Forelimb muscle (tissue), 1 donor: ENCODE measurements at places on chromosomes 11 and 22.

- no peak for DNase-seq
Measured at GRCh38 chr11:81007046-81007445, 1566.2 kb upstream of the TENM4 start.

- DNase-seq: no peak
Measured at GRCh38 chr11:119367661-119368120, 13.8 kb downstream of the USP2 start.

DNA sequence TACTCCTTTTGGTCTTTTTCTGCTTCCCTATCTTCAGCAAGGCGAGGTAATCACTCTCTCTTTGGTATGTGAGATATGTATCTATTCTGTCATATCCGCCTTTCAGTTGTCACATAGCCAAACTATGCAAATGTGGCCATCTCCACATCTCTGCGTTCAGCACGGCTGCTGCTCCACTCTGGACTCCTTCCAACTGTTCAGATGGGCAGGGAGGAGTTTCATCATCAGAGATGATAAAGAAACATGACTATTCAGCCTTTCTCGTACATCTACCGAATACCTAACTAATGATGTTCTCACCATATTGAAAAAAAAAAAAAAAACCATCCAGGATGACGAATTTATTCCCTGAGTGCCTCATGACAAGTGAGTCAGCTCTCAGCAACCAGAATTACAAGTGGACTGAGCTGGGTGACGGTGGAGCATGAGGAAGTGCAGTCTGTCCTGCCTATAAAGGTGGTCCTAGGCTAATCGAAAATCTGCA lies 899.6 kb downstream of the OPCML start:
- no peak for DNase-seq

DNA sequence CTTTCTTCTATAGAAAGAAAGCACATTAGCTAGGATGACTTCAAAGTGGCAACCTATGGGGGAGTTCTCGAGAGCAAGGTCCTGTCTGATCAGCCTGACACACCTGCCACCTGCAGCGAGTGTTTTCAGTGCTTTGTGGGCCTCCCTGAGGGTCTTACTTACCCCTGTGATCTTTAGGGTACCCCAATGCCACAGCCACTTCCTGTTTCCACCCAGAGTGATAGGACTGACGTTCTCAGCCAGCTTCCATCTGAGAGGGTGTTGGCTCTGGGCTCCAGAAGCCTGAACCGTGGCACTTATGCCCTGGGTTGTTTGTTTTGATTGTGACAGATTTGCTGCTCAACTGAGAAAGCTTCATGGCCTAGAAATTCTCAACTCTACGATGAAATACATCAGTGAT lies 21.7 kb upstream of the ANKK1 start:
- no peak for DNase-seq

DNA sequence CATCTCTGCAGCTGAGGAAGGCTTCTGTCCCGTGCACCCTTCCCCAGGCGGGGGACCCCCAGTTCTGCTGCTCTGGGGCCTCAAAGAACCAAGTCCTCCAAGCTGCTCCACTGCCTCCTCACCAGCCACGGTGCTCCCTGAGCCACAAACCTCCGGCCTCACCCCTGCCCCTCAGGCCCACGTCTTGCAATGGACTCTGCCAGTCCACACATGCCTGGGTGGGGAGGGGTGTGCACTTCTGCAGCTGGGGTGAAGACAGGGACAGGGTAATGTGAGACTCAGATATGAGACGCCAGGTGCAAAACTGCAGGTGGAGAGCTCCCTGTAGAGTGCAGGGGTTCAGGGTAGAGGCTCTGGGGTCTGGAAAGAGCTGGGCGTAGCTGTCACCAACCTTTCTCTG lies 3.2 kb upstream of the PTDSS2 start:
- DNase-seq: no peak

DNA sequence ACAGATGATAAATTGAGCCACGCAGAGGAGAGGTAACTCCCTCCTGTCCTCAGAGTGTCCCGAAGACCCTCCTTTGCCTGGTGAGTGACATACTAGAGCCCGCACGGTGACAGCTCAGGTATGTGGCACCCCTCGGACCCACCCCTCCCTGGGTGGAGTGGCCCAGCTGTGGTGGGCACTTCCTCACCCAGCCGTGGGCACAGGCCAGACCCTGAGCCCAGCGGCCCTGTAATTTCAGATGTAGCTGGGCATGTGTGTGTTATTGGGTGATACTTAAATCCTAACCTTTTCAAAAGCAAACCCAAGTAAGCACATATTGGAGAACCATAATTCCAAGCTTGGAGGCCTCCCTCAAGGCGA lies 93.2 kb downstream of the WNT7B start:
- DNase-seq: no peak

- no peak for DNase-seq
Measured at GRCh38 chr11:61896665-61897386, 5.5 kb upstream of the FADS3 start.

- no peak for DNase-seq
Measured at GRCh38 chr22:49551897-49552614, 275.6 kb downstream of the BRD1 start.

DNA sequence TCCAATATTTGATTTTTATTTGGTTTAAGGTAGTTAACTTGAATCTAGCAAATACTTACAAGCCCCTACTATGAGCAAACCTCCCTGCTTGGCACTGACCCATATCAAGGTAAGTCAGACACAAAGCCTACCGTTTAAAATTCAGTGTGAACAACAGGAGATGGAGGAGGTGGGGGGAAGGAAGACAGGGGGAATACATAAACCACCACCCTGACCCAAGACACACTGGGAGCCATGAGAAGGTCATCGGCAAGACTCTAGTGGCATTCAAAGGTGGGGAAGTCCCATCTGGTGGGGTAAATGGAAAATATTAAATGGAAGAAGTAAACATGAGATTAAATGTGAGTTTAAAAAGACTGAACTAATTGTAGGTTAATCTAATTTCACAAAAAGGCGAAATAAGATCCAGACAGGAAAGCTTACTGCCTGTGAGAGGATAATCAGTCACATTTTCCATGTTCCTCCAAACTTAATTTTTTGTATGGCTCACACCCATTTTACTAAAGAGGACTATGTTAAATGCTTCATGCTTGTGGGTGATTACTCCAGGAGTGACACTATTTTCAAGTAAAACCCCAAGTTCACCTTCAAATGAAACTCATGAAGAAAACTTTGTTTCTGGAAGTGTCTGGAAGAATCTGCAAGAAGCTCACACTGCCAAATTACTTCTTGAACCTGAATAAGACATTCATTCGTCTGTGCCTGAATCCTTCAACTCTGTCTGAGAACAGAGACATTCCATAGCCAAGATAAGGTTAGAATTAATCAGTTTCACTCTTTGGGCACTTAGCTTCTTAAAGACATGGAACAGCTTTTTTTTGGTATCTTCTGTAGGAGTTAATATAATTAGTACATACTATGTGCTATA lies 51.7 kb downstream of the PITPNB start:
- DNase-seq: no peak

DNA sequence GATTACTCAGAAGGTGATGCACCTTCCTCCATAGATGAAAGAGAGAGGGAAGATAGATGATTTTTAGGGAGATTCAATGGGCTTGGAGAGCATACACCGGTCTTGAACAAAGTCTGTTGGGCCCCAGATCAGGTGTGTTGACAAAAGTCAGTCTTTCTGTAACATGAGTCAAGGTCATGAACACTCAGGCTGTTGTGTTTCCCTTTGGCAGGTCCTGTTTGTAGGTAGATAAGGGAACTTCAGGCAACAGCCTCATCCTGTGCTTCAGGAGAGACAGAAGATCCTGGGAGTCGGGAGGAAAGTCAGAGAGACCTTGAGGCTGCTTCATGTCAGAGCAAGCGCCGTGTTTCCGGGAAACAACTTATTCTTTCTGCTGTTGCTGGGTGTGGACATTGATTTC lies 703.1 kb downstream of the BRD1 start:
- no peak for DNase-seq

- no peak for DNase-seq
Measured at GRCh38 chr11:102323542-102324251, 6.4 kb downstream of the BIRC3 start.
